IPS DF 19.7 (cell line): ENCODE measurements at places on chromosomes 5 and 9.

GRCh38 chr5:93578813-93579691, 2.0 kb downstream of the NR2F1-AS1 start:
- DNase-seq = no peak

- DNase-seq = peak; percentile 35
Measured at GRCh38 chr9:36560771-36561170, 11.9 kb upstream of the MELK start.

DNA sequence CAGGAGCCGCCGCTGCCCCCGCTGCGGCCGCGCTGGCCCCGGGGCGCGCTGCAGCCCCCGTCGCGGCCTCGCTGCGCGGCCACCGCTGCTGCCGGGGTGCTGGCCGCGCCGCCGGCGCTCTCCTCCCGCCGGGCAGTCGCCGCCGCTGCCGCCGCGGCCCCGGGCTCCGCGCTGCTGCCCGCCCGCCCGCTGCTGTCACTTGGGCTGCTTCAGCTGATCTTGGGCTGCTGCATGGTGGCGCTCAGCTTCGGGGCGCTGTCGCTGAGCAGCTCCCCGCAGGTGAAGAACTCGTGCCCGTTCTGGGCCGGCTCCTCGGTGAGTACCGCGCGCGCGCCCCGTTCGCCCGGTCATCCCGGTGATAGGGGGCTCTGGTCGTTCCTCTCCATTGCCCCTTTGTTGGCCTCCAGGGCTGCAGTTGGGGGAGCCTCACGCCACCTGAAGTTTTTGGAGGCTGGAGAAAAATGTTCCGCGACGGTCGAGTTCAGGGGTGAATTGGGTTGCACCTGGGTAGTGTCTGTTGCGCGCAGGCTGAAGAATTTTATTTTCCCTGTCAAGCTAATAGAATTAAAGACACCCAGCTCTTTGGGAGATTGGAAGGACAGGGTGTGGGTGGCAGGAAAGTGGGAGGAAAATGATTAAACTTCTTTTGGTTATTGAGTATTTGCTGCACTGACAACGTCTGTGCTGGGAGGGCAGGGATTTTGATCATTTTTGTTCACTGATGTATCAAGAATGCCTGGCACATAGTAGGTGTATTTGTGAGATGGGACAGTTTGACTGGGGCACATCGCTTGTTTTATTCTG, 596 bp downstream of the ENTREP1 start:
- DNase-seq = no peak

GRCh38 chr9:106869458-106869857, 6.5 kb downstream of the ZNF462 start:
- DNase-seq = no peak

DNA sequence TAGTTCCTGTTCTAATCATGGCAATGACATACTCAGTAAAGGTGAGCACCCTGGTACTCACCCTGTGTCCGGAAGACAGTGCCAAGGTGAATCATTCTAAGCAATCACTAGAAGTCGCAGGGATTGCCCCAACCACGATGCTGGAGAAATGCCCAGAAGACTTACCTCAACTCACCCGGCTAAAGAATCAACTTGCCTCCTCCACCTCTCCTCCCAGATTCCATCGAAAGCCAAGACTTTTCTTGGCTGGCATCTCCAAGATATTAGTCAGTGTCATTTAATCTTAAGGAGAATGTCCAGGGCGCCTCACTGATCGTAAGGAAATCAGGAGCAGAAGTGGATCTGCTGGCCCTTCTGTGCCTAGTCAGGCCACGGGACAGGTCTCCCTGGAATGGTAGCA, 204.9 kb downstream of the ERCC6L2 start:
- DNase-seq = no peak

- DNase-seq = no peak
Measured at GRCh38 chr5:54691656-54692055, 174.1 kb downstream of the SNX18 start.
